Globus pallidus (tissue), 1 donor: ENCODE measurements at places on chromosomes 5 and 9.

GRCh38 chr5:161022151-161022550 lies 170.1 kb upstream of the ATP10B start:
- DNase-seq: no peak

- no peak for DNase-seq
Measured at GRCh38 chr5:111311666-111312065, 87.5 kb downstream of the CAMK4 start.

DNA sequence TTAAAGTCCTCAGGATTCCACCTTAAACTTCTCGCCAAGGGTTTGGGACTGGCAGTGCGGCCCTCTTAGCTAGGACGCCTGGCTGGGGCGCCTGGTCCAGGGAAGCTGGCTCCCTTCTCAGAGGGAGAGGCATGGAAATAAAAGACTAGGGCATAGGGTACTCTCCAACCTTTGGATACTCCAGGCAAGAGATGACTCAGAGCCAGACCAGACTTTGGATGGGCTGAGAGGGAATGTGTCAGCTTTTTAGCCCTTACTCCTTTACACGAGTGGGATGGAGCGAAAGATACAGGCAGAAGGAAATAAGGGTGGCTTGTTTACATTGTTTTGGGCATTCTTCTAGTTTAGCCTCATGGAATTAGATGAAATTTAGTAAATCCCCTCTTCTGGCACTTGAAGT lies 48.2 kb downstream of the IL31RA start:
- DNase-seq: no peak

- DNase-seq: no peak
Measured at GRCh38 chr9:76198336-76198735, 195.9 kb downstream of the RFK start.

- DNase-seq: no peak
Measured at GRCh38 chr5:78773655-78774054, 125.1 kb upstream of the LHFPL2 start.

DNA sequence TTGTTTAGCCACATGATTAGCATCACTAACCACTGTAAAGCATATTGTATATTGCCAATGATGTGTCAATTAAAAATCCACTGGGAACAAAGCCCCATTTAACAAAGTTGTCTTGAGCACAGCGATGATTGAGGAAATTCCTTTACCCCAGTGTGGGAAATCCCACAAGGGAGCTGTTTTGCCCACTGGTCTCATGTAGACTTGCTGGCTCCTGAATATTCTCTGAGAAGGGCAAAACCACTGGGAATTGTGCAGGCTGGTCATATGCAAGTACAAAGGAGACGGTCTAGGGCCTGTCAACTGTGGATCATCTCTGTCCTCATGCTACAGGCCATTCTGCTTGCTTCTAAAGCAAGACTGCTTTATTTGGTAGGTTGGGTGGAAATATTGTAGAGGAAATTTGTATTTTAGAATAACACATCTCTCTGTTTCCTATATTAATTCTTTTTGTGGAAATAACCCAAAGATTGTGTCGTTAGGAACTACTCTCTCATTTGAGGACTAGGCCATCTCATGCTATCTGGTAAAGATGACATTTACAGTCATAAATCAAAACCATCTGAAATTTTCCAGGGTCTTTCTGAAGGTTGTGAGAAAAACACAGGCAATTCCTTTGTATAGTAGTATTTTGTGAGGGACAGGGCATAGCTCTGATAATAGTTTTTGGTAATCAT lies 60.2 kb downstream of the PARP8 start:
- no peak for DNase-seq

GRCh38 chr5:16881251-16881650 lies 54.8 kb downstream of the MYO10 start:
- no peak for DNase-seq

DNA sequence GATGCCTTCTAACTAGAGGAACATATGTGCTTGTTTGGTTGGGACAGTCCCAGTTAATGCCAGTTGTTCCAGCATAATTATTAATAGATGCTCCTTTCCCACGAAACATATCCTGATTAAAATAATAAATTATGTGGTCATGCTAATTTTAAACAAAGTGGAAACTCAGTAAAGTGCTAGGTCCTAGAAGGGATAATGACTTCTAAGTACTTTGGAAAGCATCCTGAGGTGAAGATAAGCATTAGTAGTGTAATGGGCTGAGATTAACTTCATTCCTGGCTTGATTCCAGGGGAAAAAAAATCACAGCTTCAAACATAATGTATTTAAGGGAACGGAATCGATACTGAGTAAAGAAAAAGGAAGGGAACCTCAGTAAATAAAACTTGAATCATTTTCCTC lies 213.7 kb upstream of the SNX2 start:
- no peak for DNase-seq

DNA sequence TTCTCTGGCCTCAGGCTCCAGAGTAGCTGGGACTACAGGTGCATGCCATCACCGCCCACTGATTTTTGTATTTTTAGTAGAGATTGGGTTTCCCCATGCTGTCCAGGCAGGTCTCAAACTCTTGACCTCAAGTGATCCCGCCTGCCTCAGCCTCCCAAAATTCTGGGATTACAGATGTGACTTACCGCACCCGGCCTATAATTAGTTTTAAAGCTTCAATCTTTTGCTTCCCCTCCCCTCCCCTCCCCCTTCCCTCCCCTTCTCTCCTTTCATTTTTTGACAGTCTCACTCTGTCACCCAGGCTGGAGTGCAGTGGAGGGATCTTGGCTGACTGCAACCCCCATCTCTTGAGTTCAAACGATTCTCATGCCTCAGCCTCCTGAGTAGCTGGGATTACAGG lies 433.3 kb upstream of the EDIL3 start:
- DNase-seq: no peak

- no peak for DNase-seq
Measured at GRCh38 chr5:53219174-53219573, 109.6 kb upstream of the MOCS2 start.

DNA sequence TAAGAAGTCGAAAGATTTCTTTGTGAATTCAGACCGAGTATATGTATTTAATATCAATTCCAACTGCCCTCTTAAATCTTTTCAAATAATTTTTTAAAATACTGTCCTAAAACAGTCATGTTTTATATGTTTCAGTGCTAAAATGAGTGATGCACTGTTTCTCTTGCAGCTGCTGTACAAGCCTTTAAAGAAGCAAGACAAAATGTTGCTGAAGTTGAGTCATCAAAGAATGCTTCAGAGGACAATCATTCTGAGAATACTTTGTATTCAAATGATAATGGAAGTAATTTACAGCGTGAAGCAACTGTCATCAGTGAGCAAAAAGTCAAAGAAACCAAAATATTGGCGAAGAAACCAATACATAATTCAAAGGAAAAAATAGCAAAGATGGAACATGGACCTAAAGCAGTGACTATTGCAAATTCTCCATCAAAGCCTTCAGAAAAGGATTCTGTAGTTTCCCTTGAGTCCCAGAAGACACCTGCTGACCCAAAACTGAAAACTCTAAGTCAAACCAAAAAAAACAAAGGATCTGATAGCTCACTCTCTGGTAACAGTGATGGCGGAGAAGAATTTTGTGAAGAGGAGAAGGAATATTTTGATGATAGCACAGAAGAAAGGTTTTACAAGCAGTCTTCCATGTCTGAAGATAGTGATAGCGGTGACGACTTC lies 58.0 kb downstream of the LOX start:
- DNase-seq: no peak

DNA sequence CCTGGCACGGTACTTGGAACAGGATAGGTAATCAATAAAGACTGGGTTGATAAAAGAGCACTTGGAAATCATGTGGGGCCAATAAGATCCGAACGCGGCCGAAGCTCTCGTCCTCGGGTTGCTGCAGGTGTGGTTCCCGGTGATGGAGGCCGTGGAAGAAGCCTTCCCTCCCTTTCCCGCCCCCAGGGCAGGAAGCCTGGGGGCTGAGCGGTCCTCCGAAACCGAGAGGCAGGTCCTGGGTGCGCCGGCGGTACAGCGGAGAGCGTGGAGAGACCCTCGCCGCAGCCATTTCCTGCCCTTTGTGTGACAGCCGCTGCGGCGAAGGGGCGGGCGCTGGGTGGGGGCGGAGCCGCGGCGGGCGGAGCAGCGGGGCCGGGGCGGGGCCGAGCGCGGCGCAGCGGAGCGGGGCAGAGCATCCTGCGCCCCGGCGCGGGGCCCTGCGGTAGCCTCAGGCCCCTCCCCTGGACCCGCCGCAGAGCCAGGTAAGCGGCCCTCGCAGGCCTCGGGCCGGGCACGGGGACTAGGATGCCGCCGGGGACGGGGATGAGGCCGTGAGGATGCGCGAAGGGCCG lies at the start of gene CYFIP2:
Gene CYFIP2 (plus strand): TSS at position 410 of the 572 bp plus-strand sequence. CDS start 19,239 bp downstream, outside the sequence.
- DNase-seq: peak; percentile 66

DNA sequence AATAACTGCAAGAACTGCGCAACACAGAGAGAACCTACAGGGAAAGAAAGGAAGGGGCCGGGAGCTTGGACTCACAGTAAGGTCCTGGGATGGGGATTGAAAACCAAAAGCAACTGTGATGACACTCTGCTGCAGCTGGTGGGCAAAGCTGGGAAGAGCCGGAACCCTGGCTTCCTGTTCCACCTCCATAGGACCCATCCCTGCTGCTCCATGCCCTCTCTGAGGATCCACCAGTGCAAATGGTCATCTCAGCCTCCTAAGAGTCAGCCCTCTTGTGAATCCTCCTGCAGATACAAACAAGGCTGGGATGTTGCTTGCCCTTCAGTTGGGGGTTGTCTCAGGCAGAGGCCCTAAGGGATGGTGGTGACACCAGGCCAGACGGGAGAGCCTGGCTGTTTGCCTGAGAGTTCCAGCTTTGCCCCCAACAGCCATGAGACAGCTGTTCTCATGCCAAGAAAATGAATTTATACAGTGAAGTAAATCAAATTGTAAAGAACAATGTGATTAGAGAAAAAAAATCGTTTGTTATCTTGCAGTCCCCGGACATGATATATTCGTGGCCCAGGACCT lies 90.8 kb downstream of the TENT4A start:
- no peak for DNase-seq

- no peak for DNase-seq
Measured at GRCh38 chr9:34124926-34125325, 1.6 kb downstream of the DCAF12 start.

- no peak for DNase-seq
Measured at GRCh38 chr5:124705577-124705976, 40.9 kb downstream of the ZNF608 start.

DNA sequence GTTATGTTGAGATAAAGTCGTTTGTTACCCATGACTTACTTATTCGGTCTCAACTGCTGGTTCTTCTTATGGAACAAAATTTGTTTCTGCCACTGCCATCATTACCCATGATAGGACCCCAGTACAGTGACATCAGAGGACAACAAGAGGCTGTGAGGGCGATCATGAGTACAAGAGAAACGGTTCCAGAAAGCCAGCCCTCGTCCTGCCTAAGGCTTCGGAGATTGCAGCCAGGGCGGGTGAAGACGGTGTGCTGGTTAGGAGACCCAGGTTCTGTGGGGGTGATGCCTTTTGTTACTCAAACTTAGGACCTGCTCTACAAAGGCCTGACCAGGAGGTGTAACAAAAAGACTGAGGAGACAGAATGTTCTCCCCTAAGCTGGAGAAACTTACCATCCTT lies 10.9 kb downstream of the FYB1 start:
- DNase-seq: no peak

GRCh38 chr9:97536480-97536879 lies 35.0 kb downstream of the TMOD1 start:
- no peak for DNase-seq

DNA sequence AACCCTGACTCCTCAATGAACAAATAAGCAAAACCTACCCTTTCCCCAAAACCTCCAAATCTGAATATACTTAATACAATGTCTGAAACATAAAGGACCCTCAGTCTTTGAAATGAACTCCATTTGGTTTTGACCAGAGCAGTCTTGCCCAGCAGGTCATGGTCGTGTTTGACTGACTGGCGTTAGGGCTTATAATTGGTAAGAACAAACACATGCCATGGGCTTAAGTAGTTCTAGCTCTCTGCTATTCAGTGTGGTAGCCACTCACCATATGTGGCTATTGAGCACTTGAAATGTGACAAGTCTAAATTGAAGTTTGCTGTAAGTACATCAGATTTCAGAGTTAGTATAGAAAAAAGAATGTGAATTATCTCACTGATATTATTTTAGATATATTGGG lies 42.1 kb downstream of the LRRTM2 start:
- DNase-seq: no peak

- DNase-seq: no peak
Measured at GRCh38 chr9:93589688-93590087, 13.3 kb downstream of the PHF2 start.

GRCh38 chr9:89036891-89037290 lies 45.6 kb downstream of the S1PR3 start:
- peak; percentile 53 for DNase-seq

DNA sequence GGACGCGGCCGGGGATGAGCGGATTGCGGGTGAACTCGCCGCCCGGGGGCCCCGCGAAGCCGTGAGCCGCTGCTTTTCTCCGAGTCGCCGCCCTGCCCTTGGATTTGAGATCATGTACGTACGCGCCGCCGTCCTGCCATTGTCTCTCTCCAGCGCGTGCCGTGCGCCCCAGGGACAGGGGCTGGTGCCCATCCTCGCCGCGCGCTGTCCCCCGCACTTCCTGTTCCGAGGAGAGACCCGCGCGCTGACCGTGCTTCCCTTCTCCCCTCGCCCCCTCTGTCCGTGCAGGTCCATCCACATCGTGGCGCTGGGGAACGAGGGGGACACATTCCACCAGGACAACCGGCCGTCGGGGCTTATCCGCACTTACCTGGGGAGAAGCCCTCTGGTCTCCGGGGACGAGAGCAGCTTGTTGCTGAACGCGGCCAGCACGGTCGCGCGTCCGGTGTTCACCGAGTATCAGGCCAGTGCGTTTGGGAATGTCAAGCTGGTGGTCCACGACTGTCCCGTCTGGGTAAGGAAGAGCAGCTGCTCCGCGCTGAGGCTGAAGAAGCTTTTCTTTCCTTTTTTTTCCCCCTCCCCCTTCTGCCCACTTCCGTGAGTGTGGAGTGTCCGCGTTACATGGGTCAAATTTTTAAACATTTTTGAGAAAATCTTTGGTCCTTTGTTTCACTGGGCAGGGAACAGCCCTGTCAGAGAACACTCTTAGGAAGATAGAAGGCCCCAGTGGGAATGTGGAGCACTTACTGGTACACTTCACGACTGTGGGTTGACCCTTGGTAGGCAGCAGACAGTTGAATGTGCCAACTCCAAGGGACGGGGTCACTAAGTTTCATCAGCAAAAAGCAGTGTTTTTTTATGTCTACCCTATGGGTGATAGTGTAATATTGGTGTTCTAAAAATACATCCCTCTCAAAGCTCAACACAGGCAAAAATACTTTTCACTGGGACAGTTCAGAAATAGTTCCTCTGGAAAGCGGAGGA lies 727 bp downstream of the RHOBTB3 start:
- peak; percentile 59 for DNase-seq

DNA sequence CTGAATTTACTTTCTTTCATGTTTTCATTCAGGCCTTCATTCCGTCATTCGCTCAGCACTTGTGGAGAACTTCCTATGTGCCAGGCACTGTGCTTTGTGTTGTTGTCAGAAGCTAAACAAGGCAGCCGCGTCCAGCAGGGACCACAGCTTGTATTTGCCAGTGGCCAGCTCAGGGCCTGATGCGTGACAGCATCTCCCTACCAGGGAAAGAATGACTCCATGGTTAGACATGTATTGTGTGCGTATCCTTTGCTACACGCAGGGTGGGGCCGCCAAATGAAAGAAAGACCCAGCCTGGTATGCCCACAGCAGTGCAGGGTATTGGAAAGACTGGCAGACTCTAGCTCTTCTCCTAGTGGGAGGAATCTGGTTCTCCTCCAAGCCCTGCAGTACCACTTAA lies 4.7 kb upstream of the COL27A1 start:
- no peak for DNase-seq
